ENCODE measurements at places on chromosomes 2 and 18. TPM values are rescaled to one million over a fixed set of nuclear protein-coding genes. Genes with fewer than 3 reads are reported as not detected.

Gene HS1BP3
- 12.3 TPM for total RNA-seq

Gene SERPINB13
- total RNA-seq, result not detected

Gene TLX2
- 1.1 TPM for total RNA-seq

Gene FOXD4L1
- total RNA-seq, result 0.50 TPM

Gene UCN
- 1.5 TPM for total RNA-seq

Gene LIMS4
- total RNA-seq, result 0.25 TPM

Gene MSGN1
- not detected for total RNA-seq

Gene CCL20
- total RNA-seq, result not detected

Gene GALM
- total RNA-seq, result 51.0 TPM

Gene VAMP5
- 65.6 TPM for total RNA-seq

Gene UGT1A3
- not detected for total RNA-seq

Data from T-helper 2 cell treated with Interferon-gamma antibody and Interleukin-4, amounts not matched to agents 100 ng/mL and 5 ng/mL, for 36 hours (primary cell).